ENCODE measurements at places on chromosomes 4 and X. TPM values are rescaled to one million over a fixed set of nuclear protein-coding genes. Genes with fewer than 3 reads are reported as not detected.

DNA sequence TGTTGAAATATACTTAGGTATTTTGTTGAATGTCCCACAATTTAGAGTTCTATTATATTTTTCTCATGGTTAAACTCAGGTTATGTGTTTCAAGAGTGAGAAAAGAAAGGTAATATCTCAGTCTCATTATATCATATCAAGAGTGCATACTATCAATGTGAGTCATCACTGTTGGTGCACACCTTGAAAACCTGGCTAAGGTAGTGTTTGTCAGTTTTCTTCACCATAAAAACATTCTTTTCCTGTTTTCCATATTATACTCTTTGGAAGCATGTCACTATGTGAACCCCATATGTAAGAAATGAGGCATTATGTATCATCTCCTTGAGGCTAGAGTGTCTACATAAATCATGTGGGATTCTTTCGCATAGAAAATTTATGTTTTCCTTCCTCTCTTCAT, 307.6 kb upstream of the CTSO start:
- no peaks in the 10 kb centered on the region for H3K27me3 ChIP-seq
- no peaks in the 10 kb centered on the region for H3K4me1 ChIP-seq
- no peak overlapping the region for H3K4me3 ChIP-seq
- DNase-seq: no peak
- no peak overlapping the region for H3K27ac ChIP-seq

DNA sequence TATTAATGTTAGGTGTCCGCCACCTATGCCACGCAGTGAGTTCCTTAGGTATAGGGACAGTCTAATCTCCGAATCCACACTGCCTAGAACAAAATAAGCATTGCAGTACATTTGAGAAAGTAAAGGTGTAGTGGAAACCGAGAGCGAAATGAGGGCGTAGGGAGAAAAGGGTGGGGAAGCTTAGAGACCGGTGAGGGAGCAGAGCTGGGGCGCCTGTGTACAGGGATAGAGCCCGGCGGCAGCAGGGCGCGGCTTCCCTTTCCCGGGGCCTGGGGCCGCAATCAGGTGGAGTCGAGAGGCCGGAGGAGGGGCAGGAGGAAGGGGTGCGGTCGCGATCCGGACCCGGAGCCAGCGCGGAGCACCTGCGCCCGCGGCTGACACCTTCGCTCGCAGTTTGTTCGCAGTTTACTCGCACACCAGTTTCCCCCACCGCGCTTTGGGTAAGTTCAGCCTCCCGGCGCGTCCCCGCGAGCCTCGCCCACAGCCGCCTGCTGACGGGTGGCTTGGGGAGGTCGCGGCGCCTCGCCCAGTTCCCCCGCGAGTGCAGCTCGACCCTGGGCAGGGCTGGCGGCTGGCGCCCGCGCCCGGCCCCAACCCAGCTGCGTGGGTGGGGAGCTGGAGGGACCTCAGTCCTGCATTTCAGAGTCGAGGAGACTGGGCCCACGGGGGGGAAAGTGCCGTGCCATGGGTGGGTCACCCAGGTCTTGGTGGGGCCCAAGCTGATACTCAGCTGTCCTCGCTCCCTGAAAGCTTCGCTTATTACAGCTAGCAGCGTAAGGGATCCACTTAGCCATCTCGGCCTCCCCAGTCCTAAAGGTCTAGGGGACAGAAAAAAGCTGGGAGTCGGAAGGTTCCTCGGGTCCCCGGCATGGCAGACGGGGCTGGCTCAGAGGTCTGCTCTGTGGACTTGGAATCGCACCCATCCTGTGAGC, at the start of gene ANXA3:
Gene ANXA3, plus strand, starts transcription at position 351 of the 932 bp plus-strand sequence. CDS start 2,704 bp downstream, outside the sequence.
- H3K4me3 ChIP-seq: peak within 1 kb of the TSS; percentile 59
- peaks cover 15% of the 10 kb centered on the region for H3K4me1 ChIP-seq
- no peaks in the 10 kb centered on the region for H3K36me3 ChIP-seq
- DNase-seq: no peak
- no peaks in the 10 kb centered on the region for H3K27me3 ChIP-seq

DNA sequence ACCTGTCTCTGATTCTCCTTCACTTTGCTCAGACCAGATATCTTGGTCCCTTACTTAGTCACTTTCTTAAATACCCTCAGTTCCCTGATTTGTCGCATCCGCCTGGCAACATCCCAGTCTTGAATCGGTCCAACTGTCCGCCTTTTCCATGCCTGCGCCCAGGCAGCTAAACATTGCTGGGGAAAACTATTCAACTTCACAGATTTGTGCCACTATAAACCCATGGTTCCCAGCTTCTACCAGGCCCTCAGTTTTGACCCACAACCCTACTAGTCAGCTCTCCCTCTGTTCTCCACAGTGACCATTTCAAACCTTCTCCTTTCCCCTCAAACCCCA, 451 bp upstream of the FGD1 start:
- no peak for DNase-seq
- H3K27me3 ChIP-seq: no peaks in the 10 kb centered on the region
- H3K4me1 ChIP-seq: peaks cover 7% of the 10 kb centered on the region

- H3K36me3 ChIP-seq: peaks cover 5% of the 10 kb centered on the region
- H3K4me1 ChIP-seq: peaks cover under 1% of the 10 kb centered on the region
- no peaks in the 10 kb centered on the region for H3K27me3 ChIP-seq
- H3K4me3 ChIP-seq: no peak overlapping the region
Measured at GRCh38 chr4:82984459-82984858, 26.2 kb downstream of the LIN54 start.

- H3K36me3 ChIP-seq: no peaks in the 10 kb centered on the region
- no peaks in the 10 kb centered on the region for H3K4me1 ChIP-seq
- H3K27me3 ChIP-seq: no peaks in the 10 kb centered on the region
- H3K27ac ChIP-seq: no peak overlapping the region
- H3K4me3 ChIP-seq: no peak overlapping the region
Measured at GRCh38 chrX:70613295-70613694, 168.7 kb downstream of the DLG3 start.

DNA sequence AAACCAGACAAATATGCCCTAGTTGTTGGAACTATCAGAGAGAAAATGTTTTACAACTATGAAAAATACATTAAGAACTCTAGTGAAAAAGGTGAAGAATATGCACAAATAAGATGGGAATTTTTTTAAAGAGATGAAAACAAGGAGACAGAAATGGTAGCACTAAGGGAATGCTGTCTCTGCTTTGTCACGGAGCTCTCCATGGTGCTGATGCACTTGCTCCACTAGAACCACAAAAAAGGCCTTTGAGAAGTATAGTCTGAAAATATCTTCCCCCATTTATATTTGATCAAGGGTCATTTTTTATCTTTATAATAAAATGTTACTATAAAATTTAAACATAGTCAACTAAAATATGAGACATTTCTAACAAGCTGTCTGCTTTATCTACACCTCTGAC, 1655.5 kb upstream of the AGA start:
- H3K4me1 ChIP-seq: no peaks in the 10 kb centered on the region
- no peaks in the 10 kb centered on the region for H3K36me3 ChIP-seq
- no peak overlapping the region for H3K27ac ChIP-seq
- H3K27me3 ChIP-seq: no peaks in the 10 kb centered on the region

GRCh38 chrX:119389214-119389613, 9.9 kb upstream of the SLC25A43 start:
- no peaks in the 10 kb centered on the region for H3K27me3 ChIP-seq
- H3K4me1 ChIP-seq: no peaks in the 10 kb centered on the region
- no peak for DNase-seq

Gene ETNPPL
- total RNA-seq: not detected

GRCh38 chr4:75752637-75753036, 28.3 kb downstream of the USO1 start:
- H3K27ac ChIP-seq: no peak overlapping the region
- no peaks in the 10 kb centered on the region for H3K27me3 ChIP-seq
- no peak for DNase-seq
- H3K4me1 ChIP-seq: no peaks in the 10 kb centered on the region
- H3K4me3 ChIP-seq: no peak overlapping the region

GRCh38 chr4:101187841-101188240, 159.5 kb downstream of the PPP3CA start:
- no peaks in the 10 kb centered on the region for H3K27me3 ChIP-seq
- no peak overlapping the region for H3K4me3 ChIP-seq

GRCh38 chr4:113146876-113147358, 97.5 kb downstream of the ANK2 start:
- H3K36me3 ChIP-seq: no peaks in the 10 kb centered on the region
- no peaks in the 10 kb centered on the region for H3K27me3 ChIP-seq
- peaks cover 6% of the 10 kb centered on the region for H3K4me1 ChIP-seq
- H3K4me3 ChIP-seq: peak overlapping the region; percentile 39
- no peak for DNase-seq

- peaks cover 20% of the 10 kb centered on the region for H3K4me1 ChIP-seq
- DNase-seq: no peak
- no peaks in the 10 kb centered on the region for H3K36me3 ChIP-seq
- H3K27ac ChIP-seq: no peak overlapping the region
- no peak overlapping the region for H3K4me3 ChIP-seq
Measured at GRCh38 chr4:7516096-7516772, 81.5 kb upstream of the PSAPL1 start.

DNA sequence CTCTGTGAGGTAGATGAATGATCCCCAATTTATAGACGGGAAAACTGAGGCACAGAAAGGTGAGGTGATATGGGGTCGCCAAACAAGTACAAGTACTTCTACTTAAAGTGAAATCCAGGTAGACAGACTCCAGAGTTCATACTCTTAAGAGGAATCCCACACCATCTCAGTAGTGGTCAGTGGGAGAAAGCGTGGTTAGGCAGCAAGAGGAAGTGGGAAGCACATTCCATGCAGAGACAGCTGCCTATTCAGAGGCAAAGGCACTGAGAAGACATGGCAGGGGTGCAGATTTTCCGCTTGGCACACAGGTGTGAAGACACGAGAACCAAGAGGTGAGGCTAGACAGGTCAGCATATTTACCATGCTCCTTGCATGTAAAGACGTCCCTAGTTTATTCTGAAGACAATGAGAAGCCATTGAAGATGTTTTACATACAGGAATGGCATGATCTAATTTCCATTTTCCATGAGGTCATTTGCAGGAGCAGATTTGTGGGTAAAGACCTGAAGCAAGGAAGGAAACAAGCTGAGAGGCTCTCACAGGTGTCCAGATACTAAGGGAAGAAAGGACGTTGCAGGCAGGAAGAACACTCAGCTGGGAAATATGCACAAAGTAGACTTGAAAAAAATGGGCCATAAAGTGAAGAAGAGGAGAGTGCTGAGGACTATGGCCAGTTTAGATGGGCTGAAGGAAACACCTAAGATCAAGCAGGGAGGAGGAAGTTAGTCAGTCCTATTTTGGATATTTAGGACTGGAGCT, 17.3 kb upstream of the CLNK start:
- H3K27me3 ChIP-seq: no peaks in the 10 kb centered on the region
- no peaks in the 10 kb centered on the region for H3K4me1 ChIP-seq
- no peak for DNase-seq
- H3K27ac ChIP-seq: no peak overlapping the region
